Activated T-helper 1 cell treated with anti-CD3 and anti-CD28 coated beads, Interleukin-12 subunit alpha, Interleukin-12 subunit beta, Interleukin-2, Interleukin-4 antibody, amounts not matched to agents 30 ng/mL and 10 ng/mL and 1 ng/mL, durations not matched to agents 14 hours and 24 hours and 36 hours (primary cell): ENCODE measurements at places on chromosomes 11 and 22. TPM values are rescaled to one million over a fixed set of nuclear protein-coding genes. Genes with fewer than 3 reads are reported as not detected.

The INS gene
- total RNA-seq: not detected in 2 replicates

The MPZL3 gene
- total RNA-seq: 63.5 and 69.3 TPM in 2 replicates

The GRIK4 gene
- 0.16 TPM in 1 of 2 replicates, not detected in the other for total RNA-seq

DNA sequence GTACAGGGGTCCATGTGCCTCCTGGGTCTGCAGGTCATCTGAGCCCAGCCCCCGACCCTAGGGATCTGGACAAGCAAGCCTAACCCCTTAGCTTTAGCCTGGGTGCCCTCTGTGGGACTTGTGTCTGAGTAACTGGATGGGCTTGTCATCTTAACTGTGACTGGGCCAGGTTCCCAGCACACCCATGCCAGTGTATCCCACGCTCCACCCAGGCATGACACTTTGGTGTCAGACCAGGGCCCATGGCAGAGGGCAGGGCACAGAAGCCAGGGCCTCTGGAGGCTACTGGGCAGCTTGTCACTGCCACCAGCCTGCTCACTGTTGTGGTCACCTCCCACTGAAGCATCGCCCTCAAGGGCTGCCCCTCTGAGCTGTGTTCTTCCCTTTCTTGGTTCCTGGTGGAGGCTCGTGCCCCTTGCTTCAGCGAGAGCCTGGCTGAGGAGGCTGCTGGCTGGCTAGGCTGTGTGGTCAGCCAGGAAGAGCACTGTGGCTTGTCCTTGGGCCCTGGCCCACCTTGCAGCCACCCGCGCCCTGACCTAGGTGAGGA, 80.8 kb downstream of the ST3GAL4 start:
- DNase-seq: no peak

GRCh38 chr11:128061281-128061871, 526.0 kb downstream of the ETS1 start:
- no peak for DNase-seq

- no peak for DNase-seq
Measured at GRCh38 chr11:15113381-15113780, 1.3 kb upstream of the INSC start.

DNA sequence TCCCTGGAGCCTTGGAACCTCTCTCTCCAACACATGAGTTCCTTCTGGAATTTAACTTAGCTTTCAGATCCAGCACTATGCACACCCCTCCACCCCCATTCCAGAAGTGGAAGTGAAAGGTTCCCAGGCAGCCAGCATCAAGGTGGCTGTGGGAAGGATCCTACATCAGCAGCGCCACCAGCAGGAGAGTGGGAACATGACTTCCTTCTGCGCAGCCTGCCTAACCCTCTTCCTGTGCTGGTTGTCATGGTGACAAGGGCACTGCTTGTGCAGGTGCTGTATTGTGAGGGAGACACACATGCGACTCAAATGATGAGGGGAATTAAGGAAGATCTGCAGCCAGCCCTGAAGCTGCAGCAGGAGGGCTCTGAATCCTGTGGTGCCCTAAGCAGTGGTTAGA, 904.5 kb upstream of the API5 start:
- DNase-seq: no peak

- DNase-seq: no peak
Measured at GRCh38 chr11:104015649-104016415, 20.6 kb upstream of the DDI1 start.

GRCh38 chr11:114564831-114565230, 5.2 kb upstream of the NXPE1 start:
- DNase-seq: no peak
